Activated CD4-positive, alpha-beta T cell treated with anti-CD3 and anti-CD28 coated beads, Interleukin-2, amount 50 U/mL, for 48 hours (primary cell): ENCODE measurements at places on chromosomes 7 and 10.

- no peak for DNase-seq
These were observed 905.6 kb upstream of the GHITM start for GRCh38 chr10:83233691-83234090.

DNA sequence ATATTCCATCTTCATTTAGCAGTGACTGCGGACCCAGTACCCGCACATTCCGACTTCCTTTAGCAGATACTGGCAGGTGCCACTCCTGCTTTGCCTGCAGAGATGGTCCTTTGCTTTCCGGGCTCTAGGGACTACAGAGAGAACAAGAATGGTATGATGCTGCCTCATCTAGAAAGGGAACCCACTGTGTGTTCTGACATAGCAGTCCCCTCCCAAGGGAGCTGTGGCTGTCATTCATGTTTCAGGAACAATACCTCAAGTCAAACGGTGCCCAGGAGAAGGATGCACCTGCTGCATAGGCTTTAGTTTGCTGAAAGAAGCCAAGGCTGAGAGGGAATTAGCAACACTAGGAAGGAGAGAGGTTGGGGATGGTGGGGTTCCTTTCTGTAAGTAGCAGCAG lies 15.9 kb upstream of the TMEM72 start:
- DNase-seq, result no peak

DNA sequence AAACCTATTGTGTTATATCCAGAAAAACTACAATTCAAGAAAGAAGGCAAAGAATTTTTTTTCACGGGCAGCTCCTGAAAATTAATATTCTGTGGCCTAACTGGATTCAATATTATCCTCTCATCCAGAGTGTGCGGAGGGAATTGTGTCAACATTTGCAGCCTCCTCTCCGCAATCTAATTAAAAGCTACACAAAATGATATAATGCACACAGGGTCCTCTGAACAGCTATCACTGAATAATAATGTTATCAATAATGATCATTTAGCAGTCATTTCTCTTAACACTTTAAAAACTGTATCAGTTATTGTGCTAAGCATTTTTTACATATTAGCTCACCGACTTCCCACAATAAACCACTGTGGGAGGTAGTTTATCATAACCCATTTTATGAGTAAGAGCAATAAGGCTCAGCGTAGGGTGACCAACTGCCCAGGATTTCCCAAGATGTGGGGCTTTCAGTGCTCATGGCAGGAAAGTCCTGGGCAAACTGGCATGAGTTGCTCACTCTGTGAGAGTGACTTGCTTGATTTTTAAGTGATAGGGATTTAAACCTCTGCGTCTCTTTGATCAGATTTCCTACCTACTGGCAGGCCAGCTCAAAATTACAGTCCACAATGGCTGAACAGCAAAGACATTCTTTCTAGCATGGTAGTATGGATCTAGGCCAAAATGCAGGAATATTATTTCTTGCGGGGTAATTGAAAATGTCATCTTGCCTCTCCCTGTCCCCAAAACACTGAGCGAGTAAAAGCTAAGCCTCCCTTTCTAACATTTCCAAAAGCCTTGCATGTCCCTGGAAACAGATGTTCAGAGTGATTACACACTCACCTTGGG lies 65.7 kb downstream of the AOAH start:
- no peak for DNase-seq

DNA sequence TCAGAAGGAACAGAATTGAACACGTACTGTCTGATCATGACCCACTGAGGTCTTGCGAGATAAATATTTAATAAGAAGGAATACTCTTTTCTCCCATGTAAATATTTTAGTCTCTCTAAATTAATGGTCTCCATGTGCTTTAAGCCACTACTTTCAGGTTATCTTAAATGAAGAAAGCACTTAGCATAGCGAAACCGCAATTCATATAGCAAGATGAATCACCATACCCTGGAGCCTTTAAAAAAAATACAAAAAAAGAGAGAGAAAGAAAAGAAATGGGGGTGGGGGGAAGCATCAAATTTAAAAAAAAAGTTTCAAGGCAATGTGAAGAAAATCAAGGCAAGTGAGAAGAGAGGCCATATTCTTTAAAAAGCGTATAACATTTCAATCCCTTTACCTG lies 82.5 kb downstream of the CTTNBP2 start:
- no peak for DNase-seq

GRCh38 chr7:140060788-140061606 lies 1.8 kb downstream of the PARP12 start:
- DNase-seq, result no peak

- DNase-seq, result no peak
These were observed 75.0 kb upstream of the ADAM12 start for GRCh38 chr10:126463286-126463685.

DNA sequence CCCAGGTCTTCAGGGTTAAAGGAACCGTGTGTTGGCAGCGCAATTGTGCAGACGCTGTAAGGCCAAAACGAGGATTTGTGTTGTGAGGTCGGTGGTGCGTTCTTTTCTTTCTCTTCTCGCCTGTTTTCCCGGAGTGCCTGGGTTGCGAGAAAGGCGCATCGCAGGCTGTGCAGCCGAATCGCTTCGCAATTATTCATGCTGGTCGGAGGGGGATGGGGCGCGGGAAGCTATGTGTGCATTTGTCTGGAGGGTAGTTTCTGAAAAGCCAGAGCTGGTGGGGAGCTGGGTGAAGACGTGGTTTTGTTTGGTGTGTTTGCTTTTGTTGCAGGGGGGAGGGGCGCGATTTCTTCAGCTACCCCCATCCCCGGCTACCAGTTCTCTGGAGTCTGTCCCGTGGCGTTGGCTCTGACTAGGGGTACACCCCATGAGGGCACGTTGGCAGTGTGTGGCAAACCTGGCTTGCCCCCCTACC lies 2.1 kb downstream of the MXI1 start:
- DNase-seq, result peak; percentile 70

- no peak for DNase-seq
These were observed 7.1 kb upstream of the KLF6 start for GRCh38 chr10:3791974-3792633.
